ENCODE measurements at places on chromosomes 3 and 15.

GRCh38 chr15:77646104-77646694 lies 13.5 kb upstream of the LINGO1 start:
- DNase-seq = no peak

DNA sequence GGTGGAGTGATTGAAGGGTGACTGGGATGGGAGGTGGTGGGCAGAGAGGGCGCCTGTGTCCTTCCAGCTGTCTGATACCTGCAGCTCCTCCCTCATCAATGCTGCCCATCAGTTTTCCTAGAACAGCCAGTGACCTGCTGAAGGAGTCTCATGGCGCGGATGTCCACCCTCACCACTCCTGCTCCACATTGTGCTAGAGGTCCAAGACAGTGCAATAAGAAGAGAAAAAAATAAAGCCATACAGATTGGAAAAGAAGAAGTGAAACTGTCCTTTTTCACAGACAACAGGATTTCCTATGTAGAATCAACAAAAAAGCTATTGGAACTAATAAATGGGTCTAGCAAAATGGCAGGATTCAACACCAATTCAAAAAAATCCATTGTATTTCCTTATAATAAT lies 7.4 kb downstream of the ZDHHC19 start:
- DNase-seq = no peak

- no peak for DNase-seq
Measured at GRCh38 chr3:158911586-158911985, 109.7 kb downstream of the MFSD1 start.

GRCh38 chr3:178551916-178552321 lies 15.7 kb downstream of the KCNMB2 start:
- DNase-seq = no peak

- DNase-seq = no peak
Measured at GRCh38 chr3:37795431-37796061, 66.1 kb upstream of the CTDSPL start.

DNA sequence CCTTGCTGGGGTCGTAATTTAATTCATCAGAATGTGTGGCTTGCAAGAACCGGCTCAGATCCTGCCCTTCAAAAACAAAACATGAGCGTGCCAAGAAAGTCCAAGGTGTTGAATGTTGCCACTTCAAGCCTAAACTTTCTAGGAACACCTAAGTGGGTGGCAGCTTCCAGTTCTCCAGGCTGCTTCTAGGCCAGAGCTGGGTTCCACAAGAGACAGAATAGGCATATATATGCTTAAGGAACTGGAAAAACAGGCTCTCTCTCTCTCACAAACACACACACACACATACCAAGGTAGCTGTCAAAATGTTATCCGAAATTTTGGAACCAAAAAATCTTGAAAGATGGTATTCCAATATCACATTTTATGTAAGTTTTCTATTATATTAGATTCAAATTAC lies 890 bp upstream of the ADIPOQ start:
- DNase-seq = no peak
